ENCODE measurements at places on chromosomes 5 and 9.

DNA sequence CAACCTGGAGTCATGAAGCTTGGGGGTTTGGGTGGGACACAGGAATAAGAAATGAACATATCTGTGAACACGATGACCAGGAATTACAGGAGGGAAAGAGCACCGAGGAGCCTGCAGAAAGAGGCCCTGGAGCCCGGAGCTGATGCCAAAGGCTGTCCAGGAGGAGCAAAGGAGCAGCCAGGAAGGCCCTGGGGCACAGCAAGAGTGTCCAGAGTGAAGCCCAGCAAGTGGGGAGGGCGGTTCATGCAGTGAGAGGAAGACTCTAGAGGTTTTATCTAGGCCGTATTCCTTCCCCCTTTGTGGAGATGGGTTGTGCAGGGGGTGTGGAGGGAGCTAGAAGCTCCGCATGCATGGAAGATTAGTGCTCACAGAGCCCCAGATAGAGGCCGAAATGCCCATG, 318.4 kb downstream of the GADD45G start:
- DNase-seq: no peak

DNA sequence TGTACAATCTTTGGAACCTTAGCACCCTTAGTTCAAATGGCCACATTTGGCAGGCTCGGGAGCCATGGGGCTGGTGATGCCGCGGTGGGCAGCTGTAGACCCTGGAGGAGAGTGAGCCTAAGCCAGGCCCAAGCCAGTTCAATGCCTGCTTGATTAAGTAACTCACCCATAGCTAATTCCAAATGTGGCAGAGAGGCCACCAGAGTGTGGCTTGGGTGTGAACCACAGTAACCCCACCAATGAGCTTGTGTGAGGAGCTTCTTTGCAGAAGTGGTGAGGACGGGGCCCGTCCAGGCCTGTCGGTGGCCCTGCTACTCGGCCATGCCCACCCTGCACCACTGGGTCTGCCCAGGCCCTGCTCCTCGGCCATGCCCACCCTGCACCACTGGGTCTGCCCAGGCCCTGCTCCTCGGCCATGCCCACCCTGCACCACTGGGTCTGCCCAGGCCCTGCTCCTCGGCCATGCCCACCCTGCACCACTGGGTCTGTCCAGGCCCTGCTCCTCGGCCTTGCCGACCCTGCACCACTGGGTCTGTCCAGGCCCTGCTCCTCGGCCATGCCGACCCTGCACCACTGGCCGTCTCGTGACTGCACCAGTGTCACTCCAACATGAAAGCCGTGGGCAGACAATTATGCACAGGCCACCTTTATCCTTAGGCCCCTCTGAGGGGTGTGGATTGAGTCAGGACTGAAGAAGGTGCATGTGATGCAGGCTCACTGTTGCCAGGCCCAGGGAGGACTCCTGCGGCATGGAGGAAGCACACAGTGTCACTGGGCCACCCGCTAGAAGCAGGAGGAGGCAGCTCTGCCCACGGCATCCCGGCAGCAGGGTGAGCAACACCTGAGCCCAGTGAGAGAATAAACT, 75.4 kb downstream of the MRPL36 start:
- DNase-seq: no peak

DNA sequence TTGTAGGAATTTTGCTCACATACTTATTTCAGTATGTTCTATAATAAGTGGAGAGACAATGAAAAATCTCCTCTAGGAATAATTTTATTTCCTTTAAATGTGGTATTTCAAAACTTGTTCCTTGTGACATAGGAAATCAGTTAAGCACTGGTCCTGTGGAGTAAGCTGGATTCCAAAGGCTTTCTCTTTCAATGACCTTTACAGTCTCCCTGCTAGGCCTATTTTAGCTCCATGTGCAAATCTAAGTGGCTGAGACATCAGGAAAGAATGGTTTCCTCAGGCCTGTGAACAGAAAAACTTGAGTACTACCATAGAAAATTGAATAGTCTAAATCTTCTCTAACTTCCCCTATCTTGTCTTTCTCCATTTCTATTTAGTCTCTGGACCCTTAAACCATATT, 514.2 kb upstream of the TLE4 start:
- DNase-seq: no peak

DNA sequence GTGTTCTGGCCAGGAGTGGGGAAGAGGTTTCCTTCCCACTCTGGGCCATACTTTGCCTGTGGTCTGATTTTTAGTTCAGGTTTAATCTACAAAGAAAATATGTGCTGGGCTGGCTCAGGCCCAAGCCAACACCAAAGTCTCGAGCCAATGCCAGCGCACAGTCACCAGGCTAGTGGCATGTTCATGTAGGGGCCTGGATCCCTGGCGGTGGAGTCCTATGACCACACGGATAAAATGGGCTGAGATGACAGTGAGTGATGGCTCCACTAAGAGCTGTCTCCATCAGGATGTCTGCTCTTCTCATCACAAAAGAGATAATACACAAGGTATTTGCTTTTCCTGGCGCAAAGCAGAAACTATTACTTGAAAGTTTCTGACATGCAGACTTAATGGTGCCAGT, 92.9 kb upstream of the PTPN3 start:
- no peak for DNase-seq

DNA sequence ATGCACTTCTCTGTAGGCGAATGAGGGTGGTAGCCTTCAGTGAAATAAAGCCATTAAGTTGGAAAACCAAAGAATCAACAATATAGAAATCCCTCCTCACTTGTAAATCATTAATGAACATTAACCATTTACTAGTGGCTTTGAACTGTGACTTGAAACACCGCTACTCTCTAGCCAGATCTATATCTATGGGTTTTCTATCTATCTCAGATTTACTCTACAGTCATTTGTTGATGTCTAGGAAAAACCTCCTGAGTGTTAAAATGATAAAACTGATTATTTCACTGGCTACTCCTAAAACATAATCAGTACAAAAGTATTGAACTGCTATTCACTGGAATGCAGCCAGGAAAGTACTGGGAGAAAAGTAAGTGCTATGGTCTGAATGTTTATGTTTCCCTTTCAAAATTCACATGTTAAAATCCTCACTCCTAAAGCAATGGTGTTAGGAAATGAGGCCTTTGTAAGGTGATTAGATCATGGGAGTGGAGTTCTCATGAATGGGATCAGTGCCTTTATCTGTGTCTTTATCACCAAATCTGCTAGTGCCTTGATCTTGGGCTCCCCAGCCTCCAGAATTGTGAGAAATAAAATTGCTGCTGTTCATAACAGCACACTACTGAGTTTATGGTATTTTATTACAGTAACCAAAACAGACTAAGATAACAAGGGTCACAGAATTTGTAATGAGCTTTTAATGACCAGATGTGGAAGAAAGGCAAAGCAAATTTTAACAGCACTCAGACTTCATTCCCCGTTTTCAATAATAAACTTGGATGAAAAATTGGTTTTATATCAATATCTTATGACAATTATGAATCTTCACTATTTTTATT, 8.6 kb upstream of the OXCT1 start:
- no peak for DNase-seq

DNA sequence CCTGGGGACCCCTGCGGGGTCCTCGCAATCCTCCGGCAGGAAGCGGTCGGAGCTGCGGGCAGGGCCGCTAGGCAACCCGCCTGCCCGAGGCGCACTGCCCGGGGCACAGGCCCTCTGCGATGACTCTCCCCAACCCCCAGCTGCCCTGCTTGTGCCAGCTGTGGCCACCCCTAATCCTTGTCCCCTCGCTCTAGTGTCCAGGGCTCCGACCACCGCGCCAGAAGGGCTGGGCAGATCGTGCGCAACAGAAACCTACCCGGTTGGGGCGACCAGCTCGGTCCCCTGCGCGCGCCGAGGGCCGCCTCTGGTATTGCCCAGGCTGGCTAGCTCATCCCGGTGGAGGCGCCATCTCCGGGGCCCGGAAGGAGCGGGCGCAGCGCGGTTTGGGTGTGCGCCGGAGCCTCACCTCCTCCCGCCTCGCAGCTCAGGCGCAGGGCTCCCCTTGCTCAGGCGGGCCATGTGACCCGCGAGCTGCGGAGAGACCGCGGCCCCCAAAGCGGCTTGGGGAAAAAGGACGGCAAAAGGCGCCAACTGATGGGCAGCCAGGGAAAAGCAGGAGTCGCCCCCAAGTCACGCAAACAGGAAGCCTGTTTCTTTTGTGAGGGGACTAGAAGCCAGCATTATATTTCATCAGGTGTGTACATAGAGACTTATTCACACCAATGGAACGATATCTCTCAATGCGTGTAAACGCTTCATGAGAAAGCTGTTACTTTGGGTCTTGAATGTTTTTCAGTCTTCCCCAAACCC, 46.8 kb upstream of the RNF20 start:
- DNase-seq: no peak

DNA sequence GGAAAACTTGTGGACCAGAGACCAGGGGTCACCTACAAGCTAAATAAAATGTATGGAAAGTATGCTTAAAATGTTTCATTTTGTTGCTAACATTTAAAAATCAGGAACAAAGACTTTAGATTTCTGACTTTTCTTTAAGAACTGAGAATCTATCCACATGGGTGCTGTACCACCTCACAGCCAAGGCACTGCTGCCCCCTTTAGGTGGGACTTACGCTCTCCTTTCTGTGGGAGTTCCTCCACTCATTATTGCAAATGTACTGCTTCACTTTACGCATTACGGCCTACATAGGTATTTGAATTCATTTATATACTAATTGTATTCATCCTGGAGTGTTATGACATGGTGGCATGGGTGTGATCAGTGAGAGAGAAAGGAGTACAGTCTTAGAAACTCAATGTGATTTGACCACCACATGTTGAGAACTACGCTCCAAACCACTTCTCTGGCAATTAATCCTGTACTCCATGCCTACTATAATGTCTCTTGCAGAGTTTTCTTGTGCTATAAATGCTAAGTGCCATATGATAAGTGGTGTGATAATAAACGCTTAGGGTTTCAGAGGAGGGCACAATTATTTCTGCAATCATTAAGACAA, 24.7 kb upstream of the CETN3 start:
- peak; percentile 10 for DNase-seq

GRCh38 chr5:169173372-169173771, 127.6 kb downstream of the SLIT3 start:
- DNase-seq: no peak

- no peak for DNase-seq
Observed at GRCh38 chr5:168714046-168714445, 134.9 kb upstream of the PANK3 start.

DNA sequence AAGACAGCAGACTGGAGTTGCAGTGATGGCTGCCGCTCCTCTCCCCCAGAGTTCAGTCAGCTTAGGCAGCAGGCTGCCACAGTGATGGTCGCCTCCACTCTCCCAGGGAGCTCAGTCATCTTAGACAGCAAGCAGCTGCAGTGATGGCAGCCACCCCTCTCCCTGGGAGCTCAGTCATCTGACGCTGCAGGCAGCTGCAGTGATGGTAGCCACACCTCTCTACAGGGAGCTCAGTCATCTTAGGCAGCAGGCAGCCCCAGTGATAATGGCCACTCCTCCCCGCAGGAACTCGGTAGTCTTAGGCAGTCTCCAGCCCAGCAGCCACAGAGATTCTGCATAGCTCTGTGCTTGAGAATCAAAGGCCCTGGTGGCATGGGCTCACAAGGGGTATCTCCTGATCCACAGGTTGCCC, 582.7 kb downstream of the DTWD2 start:
- no peak for DNase-seq

Measured in activated T-helper 1 cell treated with Interleukin-2 at 50 U/mL for 16 hours (primary cell).